EH (cell line): ENCODE measurements at places on chromosomes 7 and 10.
A peak's percentile ranks its signal among the peaks of the same experiment; 100 is the strongest.

DNA sequence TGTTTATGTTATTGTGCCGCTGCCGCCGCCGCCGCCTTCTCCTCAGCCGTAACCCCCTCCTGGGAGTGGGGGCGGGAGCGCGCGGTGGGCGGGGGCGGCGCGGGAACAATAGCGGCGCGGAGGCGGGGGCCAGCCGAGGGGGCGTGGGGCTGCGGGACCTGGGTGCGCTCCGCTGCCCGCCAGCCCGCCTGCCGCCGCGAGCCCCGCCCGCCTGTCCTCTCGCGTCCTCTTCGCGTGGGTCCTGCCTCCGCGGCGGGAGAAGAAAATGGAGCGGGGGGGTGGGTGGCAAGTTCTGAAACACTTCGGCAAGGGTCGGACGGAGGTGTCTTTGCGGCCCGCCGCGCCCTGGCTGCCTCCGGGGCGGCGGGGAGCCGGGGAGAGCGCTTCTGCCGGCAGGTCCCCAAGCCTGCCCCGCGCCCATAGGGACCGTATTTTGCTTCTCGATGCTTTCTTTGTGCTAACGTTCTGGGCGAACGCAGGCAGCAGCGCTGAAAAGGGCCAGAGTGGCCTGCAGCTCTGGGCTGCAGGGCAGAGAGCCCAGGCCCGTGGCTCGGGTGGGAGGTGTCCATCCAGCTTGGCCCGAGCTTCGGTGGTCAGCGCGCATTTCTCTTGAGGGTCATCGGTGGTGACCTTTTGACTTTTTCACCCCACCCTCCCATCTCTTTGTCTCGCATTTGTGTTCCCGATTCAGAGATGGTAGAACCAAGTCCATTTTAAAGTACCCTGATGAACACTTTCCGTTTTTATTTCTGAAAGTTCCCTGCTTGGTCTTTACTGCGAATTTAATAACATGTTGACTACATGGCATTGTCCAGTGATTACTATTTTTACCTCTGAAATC, 613 bp downstream of the MAPK8 start:
- DNase-seq: peak; percentile 63

GRCh38 chr10:132899054-132899750, 43.2 kb downstream of the CFAP46 start:
- DNase-seq: no peak

GRCh38 chr7:45715471-45716352, 141.5 kb downstream of the ADCY1 start:
- no peak for DNase-seq

GRCh38 chr7:5636914-5637313, 144.5 kb downstream of the RNF216 start:
- DNase-seq: peak; percentile 95

- no peak for DNase-seq
Observed at GRCh38 chr10:91897421-91897820, 11.9 kb downstream of the FGFBP3 start.

DNA sequence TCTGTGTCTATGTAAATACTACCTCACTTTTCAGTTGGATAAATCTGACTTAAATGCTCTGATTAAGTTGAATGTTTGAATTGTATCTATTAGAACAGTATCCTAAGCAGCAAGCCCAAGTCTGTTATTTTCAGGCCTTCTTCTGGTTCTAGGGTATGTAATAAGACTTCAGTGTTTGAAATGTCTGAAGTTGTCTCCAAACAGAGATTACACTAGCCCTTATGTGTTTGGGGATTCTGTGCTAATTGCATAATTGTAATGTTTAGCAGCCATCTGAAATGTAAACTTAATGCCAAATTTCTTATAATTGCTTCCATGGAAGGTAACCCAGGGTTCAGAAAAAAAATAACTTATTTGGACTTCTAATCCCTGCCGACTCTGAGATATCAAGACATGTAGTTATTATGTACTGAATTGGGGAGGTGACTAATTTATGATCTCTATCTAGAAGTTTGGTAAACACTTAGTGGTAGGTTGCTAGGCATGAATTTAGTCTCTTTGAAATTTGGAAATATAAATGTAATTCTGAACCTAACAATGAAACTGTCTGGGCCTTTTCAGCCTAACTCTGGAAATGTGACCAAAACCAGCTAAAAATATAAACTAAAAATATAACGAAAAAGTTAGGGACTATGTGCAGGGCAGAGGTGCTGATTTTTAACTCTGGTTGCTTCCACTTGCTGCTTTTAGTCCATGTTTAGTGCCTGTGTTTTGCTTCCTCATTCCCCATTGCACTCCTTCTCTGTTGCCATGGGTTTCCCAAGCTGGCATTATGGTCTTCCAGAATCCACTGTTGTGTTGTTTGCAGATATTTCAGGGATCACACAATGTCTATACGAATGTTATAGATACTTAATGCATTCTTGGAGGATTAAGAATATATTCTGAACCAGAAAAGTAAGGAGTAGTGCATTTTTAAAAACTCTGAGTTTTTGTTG, 54.8 kb downstream of the MCU start:
- no peak for DNase-seq

DNA sequence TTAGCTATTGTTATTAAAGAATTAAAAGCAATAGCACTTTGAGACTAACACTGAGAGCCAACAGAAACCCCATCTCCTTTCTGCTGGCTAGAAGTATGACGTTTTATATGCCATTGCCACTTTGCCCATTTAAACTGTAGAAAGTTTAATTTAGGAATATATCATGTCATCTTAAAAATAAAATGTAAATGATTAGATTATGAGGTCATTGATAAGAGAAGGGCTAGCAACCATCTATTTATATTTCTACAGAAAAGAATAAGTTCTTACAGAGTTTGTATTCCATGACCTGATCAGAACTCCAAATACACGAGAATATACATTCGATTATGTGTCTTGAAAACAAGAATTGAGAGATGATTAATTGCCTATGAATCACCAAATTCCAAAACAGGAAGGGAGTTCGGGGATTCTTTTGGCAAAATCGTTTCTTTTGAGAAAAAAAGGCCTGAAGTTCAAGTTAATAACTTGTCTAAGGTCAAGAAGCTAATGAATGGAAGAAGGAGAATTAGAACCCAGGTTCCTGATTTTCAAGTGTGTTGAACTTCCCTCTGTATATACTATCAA, 227.0 kb downstream of the TRIL start:
- no peak for DNase-seq

GRCh38 chr7:155408651-155409586, 49.0 kb upstream of the EN2 start:
- no peak for DNase-seq

GRCh38 chr10:62259456-62259855, 9.2 kb downstream of the RTKN2 start:
- no peak for DNase-seq

GRCh38 chr7:105751054-105751453, 125.3 kb downstream of the ATXN7L1 start:
- DNase-seq: no peak

DNA sequence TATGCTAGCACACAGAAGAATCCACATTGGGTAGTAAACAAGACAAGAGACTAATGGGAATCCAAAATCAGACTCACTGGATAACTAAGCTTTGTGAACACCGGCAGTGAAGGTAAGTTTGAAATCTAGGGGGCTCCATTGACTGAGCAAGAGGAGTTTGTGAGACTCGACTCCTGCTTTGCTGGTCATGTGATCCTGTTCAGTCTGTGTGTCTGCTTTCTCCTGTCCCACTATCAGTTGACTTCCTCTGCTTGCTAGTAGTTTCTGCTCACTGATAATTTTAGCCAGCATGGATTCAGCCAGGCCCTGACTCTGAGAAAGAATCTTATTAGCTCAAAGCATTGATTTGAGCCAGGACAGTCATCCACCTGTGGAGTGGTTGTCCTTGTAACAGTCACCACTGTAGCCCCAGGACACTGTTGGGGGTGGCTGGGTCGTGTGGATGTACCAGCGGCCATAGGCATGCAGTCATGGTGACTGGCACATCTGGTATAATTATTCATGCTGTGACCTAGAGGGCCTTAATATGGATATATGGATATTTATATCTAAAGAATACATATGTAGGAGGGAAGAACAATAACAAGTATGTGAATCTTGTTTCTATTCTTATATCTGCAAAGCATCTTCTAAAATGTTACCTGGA, 44.4 kb downstream of the DNAH11 start:
- DNase-seq: no peak

- DNase-seq: peak; percentile 88
Observed at GRCh38 chr10:49598986-49599385, 11.1 kb upstream of the SLC18A3 start.

DNA sequence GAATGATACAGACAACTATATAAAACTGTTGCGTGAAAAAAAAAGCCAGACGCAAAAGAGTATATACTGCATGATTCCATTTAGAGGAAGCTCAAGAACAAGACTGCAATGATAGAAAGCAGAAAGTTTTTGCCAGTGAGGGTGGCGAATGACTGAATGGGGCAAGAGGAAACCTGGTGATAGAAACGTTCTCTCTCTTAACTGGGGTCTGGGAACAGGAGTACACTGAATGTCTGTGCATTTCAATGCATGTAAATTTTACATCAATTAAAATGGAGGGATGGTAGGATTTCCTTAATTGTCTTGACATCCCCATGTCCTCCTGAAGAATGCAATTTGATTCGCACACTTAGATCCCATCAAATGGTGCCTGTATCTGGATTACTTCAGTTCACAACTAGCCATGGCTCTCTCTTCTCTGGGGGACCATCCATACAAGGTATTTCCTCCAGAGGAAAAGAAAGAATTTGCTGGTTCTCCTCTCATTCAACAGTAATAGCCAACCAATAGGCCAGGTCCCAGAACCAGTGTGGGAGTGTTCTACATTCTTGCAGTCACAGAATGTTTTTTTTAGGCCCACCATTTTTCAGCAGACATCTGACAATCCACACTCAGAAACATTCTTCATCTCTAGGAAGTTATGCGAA, 221.0 kb upstream of the KLF14 start:
- DNase-seq: no peak

- no peak for DNase-seq
Observed at GRCh38 chr7:1637155-1637554, 32.9 kb upstream of the ELFN1 start.

DNA sequence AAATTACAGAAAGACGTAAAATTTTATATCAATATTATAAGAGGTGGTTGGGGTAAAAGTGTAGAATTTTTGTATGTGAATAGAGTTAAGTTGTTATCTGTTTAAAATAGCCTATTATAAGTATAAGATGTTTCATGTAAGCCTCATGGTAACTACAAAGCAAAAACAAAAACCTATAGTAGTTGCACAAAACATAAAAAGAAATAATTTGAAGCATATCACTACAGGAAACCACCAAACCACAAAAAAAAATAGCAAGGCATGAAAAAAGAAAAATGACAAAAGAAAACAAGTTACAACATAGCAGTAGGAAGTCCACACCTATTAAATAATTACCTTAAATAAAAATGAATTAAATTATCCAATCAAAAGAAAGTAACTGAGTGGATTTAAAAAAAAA, 12.4 kb upstream of the GSTK1 start:
- no peak for DNase-seq

DNA sequence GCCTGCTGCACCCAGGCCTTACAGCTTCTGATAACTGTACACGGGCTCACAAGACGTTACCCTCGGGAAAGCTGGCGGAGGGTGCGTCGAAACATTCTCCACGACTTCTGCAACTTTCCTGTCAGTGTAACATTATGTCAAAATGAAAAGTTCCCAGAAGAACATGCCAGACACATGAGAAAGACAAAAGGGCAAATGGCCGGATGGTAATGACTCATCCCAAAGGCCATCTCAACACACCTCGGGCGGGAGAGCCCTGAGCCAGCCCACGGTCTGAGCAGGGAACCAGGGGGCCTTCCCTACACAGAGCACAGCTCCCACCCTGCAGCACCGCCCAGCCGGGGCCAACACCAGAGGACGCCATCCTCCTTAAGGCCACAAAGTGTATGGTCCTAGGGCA, 118.7 kb downstream of the MAD1L1 start:
- peak; percentile 86 for DNase-seq

- no peak for DNase-seq
Observed at GRCh38 chr7:35424440-35424839, 170.5 kb upstream of the TBX20 start.

DNA sequence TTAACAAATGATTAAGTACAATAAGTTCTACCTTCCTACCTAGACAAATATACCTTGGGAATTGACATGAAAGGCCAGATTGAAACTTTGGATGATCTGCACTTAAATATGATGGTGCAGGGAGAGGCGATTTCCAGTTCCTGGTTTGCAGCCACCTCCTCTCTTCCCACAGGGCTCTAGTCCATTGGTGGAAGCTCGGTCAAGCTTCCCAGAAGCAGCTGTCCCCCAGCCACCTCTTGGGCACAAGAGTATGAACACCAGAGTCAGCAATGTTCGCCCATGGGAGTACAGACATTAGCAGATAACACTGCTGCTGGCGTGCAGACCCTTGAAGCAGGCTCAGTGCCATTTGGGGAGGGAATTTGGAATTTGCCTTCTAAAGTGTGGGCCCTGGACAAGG, 1.5 kb upstream of the CPVL start:
- no peak for DNase-seq

DNA sequence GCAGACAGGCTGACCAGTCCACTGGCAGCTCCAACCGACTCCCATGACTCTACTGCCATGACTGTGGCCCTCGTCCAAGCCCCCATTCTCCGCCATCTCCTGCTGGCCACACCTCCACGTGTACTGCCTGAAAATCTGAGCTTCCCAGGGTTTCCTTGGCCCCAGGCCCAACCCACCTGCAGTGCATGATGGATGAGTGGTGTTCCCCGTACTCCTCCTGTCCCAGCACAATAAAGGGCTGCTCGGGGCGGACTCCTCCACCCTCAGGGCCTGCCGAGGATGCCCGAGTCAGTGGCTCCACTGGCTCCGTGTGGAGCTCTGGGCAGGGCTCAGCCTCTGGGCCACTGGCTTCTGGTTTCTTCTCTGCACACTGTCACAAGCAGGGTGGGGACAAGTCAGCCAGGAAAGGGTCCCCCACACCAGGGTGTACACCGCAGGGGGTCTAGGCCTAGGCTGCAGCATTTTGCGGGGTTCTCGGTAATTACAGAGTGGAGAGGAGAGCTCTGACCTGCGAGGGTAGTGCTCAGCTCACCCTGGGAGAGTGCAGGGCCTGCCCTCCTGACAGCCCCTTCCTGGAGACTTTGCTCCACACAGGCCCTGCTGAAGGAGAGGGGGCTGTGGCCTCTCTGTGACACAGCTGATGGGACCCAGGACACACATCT, 15.2 kb downstream of the WDR91 start:
- DNase-seq: no peak

GRCh38 chr10:4306871-4307270, 519.1 kb upstream of the AKR1E2 start:
- no peak for DNase-seq

DNA sequence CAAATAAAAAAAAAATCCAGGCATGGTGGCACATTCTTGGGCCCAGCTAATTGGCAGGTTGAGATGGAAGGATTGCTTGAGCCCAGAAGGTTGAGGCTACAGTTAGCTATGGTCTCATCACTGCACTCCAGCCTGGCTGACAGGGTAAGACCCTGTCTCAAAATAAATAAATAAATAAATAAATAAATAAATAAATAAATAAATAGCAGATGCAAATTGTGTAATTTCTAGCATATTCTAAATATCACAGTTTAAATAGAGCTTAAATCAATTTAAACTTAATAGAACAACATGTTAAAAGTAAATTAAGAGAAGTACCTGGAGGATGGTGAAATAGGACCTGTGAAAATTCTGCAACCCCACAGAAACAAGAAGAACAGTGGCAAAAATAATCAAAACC, 290.5 kb downstream of the TFEC start:
- DNase-seq: no peak
